ENCODE measurements at places on chromosomes 11 and 22.

DNA sequence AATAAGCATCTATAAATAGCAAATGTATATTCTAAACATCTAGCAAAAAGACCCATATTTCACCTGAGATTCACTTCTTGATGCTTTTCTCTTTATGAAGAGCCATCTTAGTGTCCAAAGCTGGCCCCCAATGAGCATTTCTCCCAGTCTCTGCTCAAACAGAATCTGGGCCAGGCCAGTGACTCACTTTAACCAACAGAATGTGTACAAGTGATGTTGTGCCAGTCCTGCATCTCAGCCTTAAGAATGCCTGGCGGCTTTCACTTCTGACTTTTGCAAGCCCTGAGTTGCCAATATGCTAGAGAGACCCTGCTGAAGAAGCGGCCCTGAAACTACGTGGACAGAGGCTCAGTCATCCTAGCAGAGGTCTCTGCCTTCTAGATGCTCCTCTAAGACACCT, 6.9 kb upstream of the COPB1 start:
- DNase-seq: no peak

DNA sequence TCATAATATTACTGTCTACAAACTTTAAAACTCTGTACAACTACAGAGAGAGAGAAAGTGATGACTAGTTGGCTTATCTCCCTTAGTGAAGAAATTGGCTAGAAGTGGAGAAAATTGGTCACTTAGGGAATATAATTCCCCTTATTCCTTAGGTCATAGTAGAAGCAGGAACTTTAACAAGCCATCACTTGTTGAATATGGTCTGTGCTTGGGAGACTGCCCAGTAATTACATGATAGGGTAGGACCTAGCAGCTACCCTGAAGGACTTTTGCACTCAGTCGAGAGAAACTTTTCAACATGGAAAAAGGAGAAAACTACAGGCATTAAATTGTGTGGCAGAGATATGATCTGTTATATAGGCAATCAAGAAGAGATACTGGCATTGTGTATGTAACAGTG, 576.5 kb upstream of the CCDC90B start:
- no peak for DNase-seq

GRCh38 chr11:75571625-75572024, 9.6 kb downstream of the SERPINH1 start:
- DNase-seq: no peak

GRCh38 chr11:113533425-113533698, 58.2 kb upstream of the DRD2 start:
- no peak for DNase-seq

GRCh38 chr11:66072081-66072480, 2.0 kb downstream of the PACS1 start:
- no peak for DNase-seq

DNA sequence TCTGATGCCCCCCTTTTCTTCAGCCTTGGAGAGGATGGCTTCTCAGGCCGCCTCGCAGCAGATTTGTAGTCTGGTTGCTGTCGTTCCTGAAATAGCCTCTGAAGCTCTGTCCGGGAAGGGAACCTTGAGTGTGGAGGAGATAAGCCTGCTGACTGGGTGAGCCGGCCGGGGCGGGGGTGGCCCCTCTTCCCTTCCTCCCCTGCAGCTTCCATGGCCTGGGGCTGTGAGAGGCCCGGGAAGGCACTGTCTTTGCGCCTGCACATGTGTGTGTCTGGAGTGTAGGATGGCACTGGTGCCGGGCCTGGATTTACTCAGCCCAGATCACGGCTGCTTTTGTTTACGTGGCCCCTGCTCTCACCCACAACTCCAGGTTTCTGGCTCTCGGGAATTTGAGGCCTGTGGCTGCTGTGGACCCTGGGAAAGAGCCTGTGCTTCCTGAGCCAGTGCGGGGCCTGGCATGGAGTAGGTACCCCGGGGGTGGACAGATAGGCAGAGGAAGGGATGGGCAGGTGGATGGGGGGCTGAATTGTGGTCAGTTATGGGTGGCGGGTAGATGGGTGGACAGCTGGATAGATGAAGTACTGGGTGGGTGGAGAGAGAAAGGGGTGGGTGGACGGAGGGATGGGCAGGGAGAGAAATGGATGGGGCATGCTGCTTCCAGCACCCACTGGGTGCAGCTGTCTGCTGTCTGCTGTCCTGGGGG, 16.6 kb downstream of the KCNQ1 start:
- DNase-seq: no peak

- peak; percentile 6 for DNase-seq
These were observed 19.8 kb upstream of the PRAME start for GRCh38 chr22:22578702-22579424.

- DNase-seq: no peak
These were observed 30.8 kb downstream of the GNB1L start for GRCh38 chr22:19823902-19824211.

- no peak for DNase-seq
These were observed 934.9 kb downstream of the BRD1 start for GRCh38 chr22:48892578-48893287.

GRCh38 chr11:2686360-2687222, 13.2 kb downstream of the KCNQ1OT1 start:
- DNase-seq: no peak

GRCh38 chr11:62152245-62153086, 28.7 kb downstream of the INCENP start:
- no peak for DNase-seq

- no peak for DNase-seq
These were observed 1.4 kb downstream of the PSMA1 start for GRCh38 chr11:14518820-14519219.
